ENCODE measurements at places on chromosomes 6 and 20.

GRCh38 chr6:36912586-36912985, 26.8 kb downstream of the C6orf89 start:
- peak; percentile 83 for DNase-seq

DNA sequence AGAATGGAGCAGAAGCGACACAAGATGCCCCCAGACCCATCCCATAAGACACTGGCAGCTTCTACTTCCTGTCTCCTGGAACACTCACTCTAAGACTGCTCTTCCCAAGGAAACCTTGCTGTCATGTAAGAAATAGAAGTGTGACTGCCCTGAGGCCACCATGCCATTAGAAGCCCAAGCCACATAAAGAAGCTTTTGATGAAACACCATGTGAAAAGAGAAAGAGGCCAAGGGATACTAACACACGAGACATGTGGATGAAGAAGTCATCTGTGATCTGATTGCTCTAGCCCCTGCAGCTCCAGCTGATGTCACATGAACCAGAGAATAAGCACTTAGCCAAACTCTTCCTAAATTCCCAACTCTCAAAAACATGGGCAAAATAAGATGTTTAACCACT, 117.9 kb upstream of the PCSK2 start:
- DNase-seq: no peak

DNA sequence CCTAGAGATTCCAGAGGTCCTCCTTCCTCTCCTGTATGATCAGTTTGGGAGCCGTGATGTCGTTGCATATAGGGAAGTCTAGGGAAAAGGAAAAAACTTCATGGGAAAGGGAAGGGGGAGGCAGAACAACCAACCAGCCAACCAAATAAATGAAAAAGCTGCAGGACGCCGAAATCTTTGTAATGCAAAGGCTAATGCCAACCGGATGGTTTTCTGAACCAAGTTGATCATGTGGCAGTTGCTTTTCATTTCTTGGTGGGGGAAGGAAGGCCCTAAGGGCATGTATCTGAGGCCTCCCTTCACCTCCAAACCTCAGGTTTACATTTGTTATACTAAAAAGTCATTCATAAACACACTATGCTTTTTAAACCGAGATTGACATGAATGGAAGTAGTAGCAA, 167.2 kb downstream of the ARID1B start:
- no peak for DNase-seq

DNA sequence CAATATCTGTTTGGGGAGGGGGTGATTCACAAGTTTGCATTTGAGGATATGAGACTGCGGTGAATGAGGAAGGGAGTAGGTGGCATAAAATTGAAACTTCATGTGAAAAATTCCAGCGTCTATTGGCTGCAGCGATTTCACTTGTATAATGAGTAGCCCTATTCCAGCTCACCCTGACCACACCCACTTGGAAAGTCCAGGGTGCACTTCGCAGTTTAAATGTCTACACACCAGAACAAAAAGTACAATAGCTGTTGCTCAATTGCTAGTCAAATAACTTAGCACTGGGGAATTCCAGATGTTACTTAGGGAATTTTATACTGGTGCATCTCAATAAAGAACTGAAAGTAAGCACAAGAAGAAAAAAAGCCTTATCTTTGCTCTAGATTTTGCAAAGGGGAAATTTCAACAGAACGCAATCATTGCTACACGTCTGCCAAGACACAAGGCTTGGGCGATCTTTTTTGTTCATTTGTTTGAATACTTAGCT, 6.3 kb downstream of the TNFAIP3 start:
- DNase-seq: peak; percentile 97

GRCh38 chr20:13784271-13784892, 337 bp downstream of the ESF1 start:
- DNase-seq: no peak

- peak; percentile 11 for DNase-seq
Measured at GRCh38 chr20:59032713-59033059, 551 bp upstream of the ATP5F1E start.

GRCh38 chr6:7633361-7633760, 43.4 kb downstream of the SNRNP48 start:
- DNase-seq: no peak

DNA sequence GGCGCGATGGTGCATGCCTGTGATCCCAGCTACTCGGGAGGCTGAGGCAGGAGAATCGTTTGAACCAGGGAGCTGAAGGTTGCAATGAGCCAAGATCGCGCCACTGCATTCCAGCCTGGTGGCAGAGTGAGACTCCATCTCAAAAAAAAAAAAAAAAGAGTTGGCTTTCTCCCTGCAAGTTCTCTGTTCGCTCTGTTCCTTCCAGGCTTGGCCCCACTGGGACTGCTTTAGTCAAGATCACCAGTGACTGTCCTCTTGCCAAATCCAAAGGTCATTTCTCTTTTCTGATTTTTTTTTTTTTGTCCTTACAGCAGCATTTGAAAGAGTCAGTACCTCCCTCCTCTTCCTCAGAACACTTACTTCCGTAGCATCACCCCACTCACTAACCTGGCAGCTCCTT, 10.8 kb upstream of the GNRH2 start:
- peak; percentile 47 for DNase-seq

GRCh38 chr6:137698636-137699030, 168.4 kb upstream of the TNFAIP3 start:
- no peak for DNase-seq

DNA sequence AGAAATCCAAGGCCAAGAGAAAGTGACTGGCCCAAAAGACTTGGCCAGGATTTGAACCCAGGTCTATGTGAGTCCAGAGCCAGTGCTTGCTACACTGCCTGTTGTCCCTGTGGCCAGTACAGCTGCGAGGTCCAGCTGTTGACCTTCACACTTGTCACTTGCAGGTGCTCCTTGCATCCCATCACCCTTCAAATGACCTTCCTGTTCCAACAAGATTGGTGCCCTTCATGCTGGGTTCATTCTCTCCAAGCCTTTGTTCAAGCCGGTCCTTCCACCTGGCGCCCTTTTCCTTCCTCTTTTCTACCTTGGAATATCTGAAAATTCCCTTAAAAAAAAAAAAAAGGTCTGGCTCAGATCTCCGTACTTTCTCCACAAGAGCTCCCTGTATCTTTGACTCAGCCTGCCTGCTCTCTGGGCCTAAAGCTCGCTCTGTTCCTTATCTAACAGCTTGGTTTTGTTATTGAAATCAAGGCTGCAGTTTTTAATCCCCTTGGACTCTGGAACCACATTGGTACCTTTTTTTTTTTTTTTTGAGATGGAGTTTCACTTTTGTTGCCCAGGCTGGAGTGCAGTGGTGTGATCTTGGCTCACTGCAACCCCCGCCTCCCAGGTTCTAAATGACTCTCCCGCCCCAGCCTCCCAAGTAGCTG, 22.2 kb upstream of the MRPS18A start:
- no peak for DNase-seq

- no peak for DNase-seq
Measured at GRCh38 chr6:68975064-68975463, 340.0 kb downstream of the ADGRB3 start.

DNA sequence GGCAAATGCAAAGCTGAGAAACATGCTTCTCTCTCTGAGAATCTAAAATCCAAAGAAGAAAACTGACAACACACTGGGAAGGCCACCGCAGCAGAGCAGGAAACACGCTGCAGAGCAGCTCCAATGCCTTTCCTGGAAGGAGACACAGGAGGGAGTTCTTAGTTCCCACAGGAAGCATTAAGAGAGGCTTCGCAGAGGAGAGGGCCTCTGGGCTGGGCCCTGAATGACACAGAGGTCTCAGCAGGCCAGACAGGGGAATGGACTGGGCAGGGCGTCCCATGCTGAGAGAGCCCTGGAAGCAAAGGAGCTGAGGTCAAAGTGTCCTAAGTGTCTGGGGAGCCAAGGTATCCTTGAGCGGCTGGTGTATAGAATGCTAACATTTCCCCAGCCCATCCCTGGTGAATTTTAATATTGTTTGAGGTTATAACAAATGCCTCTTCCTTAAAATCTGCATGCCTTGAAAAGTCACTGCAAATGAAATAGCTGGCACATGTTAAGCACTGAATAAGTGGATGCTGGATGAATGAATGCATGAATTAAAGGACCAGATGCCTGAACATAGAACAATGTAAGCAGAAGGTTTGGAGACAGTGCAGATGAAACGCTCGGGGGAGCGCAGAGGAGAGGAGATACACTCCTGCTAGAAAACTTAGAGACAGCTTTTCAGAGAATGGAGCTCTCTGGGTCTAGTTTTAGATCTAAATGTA, 110.0 kb upstream of the SYNDIG1 start:
- DNase-seq: no peak

GRCh38 chr20:18276821-18277220, 11.5 kb upstream of the ZNF133 start:
- DNase-seq: peak; percentile 48

DNA sequence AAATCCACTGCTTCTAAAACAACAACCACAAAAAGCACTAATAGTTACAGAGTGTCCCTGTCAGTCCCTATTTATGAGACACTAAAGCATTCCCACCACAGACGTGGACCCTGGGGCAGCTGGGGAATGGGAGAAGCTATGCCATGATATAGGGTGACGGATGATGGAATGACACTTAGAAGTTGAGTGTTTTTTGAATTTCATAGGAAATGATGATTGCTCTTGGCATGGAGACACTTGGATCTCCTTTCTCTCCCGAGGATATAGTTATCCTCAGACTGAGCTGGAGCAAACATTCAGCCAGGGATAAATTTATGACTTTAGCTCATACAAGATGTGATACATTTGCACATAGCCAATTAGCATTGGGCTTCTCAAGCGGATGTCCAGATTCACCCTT, 151.2 kb downstream of the EDN3 start:
- no peak for DNase-seq

All from fibroblast of gingiva (primary cell).